ENCODE measurements at places on chromosomes 7 and 10.

DNA sequence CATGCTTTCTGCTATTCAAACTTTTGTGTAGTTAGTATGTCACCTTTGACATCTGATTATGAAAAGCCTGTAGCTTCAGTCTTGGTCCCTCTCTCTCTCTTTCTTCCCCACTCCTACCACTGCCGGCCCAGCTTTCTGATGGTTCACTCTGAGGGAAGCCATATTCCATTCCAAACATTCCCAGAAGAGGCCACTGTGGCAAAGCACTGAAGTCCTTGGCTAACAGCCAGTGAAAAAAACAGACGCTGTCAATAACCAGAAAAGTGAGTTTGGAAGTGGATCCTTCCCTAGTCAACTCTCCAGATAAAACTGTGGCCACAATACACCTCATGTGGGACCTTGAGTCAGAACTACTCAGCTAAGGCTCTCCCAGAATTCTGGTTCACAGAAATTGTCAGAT, 950.7 kb upstream of the PHF14 start:
- DNase-seq: peak; percentile 66

- DNase-seq: no peak
Measured at GRCh38 chr10:1754506-1755153, 17.3 kb upstream of the ADARB2 start.

GRCh38 chr7:75950111-75950681, 35.2 kb downstream of the POR start:
- DNase-seq: no peak

DNA sequence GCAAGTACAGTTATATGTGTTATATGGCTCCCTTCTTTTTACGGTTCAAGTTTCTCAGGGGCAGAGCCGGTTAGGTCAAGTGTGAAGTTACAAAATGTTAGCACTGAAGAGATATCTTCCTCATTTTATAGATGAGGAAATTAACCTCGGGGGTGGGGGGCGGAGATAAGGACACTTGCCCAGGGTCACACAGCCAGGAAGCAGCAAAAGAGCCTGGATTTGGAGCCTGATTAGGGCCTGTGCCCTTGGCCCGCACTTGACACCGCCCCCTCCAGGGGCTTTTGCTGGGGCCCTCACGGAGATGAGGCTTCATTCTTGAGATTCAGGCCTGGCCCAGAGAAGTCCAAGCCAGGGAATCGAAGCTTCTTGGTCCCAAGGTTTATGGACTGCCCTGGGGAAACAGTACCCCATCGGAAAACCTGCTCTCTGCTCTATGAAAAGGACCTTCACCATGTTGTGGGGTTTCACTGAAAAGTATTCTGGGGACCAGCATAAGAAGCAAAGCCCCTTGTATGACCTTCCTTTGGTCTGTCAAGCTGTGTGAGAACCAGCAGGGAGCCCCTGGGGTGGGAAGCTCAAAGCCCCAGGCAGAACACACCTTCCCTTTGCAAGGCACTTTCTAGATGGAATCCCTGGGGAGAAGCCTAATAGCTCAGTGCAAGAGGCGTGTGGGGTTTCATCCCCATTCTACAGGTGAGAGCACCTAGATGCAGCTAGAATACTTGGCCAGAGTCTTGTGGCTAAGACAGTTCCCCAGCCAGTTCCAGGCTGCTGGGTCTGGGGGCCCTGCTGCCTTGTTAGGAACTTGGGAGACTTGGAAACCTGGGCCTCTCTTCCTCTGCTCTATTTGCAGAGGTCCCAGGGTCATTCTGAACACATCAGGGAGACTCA, 21.9 kb downstream of the UNC5B start:
- DNase-seq: no peak

Measured in NCI-H1105 treated with DMSO at 0.1 percent for 48 hours (cell line).